ENCODE measurements at places on chromosomes 16 and 17.

DNA sequence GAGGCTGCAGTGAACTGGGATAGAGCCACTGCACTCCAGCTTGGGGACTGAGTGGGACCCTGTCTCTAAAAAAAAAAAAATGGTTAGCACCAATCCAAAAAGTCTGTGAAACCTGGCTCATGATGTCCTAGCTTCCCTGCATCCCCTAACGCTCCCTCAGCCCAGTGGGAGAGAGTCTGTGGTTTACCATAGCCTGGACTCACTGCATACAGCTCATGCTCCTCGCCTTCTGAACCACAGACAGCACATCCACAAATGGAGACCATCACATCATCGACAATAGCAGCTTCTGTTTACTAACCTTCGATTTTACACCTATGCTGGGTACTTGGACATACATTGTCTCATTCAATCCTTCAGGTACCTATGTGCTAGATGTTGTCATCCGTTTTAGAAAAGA, 43.6 kb downstream of the NLRC5 start:
- DNase-seq, result no peak

DNA sequence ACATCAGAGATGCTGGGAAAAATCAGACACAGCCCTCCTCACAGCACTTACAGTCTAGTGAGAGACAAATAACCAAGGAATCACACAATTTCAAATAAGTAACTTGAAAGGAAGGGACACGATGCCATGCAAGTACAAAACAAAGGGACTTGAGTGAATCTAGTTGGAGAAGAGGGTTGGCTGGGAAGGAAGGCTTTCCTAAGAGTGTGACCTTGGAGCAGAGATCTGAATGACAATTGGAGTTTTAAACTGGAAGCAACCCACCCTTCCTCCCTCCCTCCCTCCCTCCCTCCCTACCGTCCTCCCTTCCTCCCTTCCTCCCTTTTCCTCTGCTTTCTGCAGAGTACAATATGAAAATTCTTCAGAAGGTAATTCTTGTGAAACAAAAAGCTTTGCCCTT, 31.1 kb downstream of the ADAMTS18 start:
- DNase-seq, result no peak

GRCh38 chr16:23855010-23855409, 19.2 kb downstream of the PRKCB start:
- DNase-seq, result no peak

DNA sequence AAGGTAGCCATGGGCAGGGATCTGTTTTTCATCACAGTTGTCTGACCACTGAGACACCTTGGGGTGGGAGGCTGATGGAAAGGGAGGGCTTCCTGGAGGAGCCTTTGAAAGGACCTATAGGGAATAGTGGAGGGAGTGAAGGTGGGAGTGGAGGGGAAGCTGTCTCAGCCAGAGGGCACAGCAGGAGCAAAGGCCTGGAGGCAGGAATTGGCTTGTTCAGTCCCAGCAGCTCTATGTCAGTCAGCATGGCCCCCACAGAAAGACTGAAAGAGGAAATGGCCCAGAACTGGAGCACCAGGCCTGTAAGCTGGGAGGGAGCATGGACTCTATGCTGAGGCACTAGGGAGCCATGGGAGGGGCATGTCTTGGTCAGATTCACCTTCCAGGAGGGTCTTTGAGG, 12.8 kb upstream of the CBFB start:
- no peak for DNase-seq

DNA sequence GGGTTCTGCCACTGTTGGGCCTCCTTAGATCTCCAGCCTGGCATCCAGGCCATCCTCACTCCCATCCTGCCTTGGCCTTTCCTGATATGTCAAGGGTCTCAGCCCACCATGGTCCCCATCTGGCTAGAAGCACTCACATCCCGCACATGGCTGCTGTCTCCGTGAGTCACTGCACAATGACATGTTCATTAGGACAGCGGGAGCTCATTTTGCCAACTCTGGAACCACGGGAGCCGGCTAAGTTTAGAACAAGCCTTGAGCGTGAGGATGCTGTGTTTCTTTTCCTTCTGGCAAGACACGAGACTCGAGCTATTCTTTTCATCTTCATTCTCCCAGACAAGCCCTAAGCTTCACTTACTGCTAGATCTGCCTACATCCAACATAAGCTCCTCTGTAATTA, 65.7 kb upstream of the KSR1 start:
- no peak for DNase-seq

DNA sequence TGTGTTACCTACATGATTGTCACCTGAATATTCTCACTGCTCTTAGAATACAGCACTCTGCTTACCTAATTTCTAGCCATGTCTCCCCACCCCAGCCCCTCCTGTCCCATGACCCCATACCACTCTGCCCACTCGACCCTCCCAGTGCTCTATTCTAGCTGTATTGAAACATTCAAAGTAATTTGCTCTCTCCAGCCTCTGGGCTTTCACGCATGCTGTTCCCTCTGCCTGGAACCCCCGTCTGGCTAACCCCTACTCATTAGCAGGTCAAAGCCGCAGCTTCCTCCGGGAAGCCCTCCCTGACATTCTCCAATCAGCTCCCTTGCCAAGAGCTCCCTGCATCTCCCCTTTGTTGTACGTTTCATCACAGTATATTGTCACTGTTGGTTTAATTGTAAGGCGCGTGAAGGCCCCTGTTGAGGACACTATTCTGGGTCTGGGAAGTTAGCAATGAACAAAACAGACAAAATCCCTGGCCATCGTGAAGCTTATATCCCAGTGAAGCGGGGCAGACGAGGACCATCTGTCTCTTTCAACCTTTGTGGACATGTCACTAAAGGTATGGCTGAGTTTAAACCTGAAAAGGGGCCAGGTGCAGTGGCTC, 72.3 kb upstream of the LHX1 start:
- no peak for DNase-seq

GRCh38 chr17:29613352-29613837, 9.3 kb downstream of the CORO6 start:
- no peak for DNase-seq

- no peak for DNase-seq
Observed at GRCh38 chr16:54493061-54493460, 206.5 kb upstream of the IRX3 start.

GRCh38 chr16:86869288-86870022, 291.1 kb downstream of the FOXL1 start:
- DNase-seq, result no peak

DNA sequence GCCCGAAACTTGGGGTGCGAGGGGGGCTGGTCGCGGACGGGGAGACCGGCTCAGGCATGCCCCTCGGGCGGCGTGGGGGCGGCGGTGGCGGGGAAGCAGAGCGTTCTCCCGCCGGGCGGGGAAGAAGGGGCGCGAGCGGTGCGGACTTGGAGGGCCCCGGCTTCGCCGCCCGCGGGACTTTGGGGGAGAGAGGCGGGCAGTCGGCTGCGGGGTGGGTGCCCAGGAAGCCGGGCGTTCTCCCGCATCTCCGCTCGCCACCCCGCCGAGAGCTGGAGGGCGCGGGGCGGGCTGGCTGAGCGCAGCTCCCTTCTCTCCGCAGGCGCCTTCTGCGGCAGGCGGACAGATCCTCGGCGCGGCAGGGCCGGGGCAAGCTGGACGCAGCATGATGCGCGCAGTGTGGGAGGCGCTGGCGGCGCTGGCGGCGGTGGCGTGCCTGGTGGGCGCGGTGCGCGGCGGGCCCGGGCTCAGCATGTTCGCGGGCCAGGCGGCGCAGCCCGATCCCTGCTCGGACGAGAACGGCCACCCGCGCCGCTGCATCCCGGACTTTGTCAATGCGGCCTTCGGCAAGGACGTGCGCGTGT, 772 bp downstream of the NTN1 start:
- DNase-seq, result no peak
